ENCODE measurements at places on chromosomes 3 and 15.
A peak's percentile ranks its signal among the peaks of the same experiment; 100 is the strongest.

DNA sequence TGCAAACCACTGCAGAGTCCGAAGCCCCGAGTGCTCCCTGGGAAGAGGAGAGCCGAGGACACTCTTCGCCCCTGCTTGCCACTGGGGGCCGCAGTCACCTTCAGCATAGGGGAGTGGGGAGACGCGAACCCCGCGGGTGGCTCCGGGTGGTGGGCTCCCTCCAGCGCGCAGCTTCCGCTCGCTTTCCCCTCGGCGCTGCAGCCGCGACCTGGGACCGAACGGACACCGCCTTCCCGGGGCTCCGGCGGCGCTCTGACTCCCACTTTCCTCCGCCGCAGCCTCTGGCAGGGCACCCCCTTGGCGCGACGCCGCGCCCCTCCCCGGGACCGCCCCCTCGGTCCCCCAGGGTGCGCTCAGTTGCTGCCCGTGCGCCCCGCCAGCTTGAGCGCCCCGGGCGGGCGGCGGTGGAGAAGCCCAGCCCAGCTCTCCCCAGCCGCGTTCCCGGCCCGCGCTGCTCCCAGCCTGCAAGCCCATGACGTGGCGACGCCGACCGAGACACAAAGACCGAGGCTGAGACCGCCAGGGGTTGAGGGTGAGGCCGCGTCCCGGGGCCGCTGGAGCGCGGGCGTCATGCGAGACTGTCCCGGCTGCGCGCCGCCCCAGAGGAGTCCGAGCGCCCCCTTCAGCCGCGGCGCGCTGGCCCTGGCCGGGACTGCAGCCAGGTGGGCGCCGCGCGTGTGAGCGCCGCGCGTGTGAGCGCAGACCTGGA lies at the start of gene MINAR1:
Gene MINAR1, plus strand, starts transcription at position 701 of the 709 bp plus-strand sequence. CDS start 23,812 bp downstream, outside the sequence.
- DNase-seq = no peak

- no peak for DNase-seq
Measured at GRCh38 chr3:46399557-46399956, 7.3 kb downstream of the CCR5AS start.

- DNase-seq = peak; percentile 56
Measured at GRCh38 chr3:11719406-11720303, 75.9 kb upstream of the VGLL4 start.

DNA sequence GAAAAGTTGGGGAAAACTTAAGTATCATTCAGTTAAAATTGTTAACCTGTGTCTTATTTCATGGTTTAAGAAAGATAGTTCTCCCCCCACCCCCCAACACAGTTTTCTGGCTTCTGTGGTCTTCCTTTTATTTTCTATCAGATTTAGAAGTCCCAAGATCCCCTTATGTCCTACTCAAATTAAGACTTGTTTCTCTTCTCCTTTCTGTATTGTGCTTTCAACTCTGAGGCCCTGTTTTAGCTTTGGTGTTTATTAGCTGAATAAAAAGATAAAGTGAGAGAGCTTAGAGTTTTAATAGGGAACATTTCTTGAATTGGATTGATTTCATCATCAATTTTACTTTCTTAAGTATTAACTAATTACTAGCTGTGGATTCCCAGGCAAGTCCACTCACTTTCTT lies 62.6 kb downstream of the AKAP13 start:
- no peak for DNase-seq

DNA sequence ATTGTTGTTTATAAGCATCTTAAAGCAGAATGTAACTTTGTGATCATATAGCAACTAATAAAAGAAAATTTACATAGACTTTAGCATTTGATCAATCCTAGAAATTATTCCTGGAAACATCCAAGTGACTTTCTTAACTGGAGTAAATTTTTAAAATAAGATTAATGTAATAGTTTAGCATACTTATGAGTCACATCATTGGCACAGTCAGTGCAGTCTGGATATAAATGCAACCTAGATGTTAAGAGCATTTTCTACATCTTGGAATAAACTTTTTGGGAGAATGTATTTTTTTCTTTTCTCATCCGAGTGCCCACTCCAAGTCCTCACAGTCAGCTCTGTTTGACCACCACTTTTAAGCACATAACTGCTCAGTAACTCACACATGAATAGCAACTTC lies 324.6 kb upstream of the PLSCR5 start:
- DNase-seq = no peak

- DNase-seq = no peak
Measured at GRCh38 chr15:77546050-77546501, 86.6 kb downstream of the LINGO1 start.

DNA sequence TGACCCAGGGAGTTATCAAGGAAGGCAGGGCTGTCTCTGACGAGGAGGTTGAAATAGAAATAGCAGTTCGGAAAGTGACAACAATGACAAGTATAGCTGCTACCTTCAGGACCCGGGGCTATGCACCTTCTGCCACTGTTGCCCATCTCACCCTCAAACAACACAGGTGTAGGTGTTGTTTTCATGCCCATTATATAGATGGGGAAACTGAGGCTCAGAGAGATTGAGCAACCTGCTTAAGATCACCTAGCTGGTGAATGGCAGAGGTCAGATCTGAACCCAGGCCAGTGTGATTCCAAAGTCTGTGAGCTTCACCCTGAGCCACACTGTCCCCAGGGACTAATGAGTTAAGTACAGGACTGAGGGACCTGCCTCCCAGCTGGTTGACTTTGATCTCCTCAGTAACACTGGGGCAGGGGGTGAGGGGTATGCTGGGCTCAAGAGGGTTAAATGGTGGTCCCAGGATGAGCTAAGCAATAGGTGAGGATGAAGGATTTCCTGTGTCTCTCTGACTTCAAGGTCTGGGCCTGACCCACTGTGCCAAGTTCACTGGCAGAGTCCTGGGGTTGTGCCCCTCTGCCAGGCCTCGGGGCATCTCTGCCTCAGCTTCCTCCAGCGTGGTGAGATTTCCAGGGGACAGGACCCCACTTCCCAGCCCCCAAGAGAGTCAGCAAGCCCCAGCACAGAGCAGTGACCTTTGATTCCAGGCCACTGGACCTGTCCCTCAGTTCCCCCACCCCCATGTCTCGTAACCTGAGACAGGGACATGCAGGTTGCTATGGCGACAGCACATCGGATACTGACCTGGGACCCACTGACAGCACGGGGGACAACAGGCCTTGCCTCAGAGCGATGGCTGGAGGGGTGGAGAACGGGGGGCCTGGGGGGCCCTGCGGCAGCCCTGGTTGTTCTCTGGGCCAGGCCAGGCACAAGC lies 35.0 kb downstream of the ATP2B2 start:
- no peak for DNase-seq

GRCh38 chr3:157906627-157907026 lies 199.6 kb downstream of the SHOX2 start:
- DNase-seq = no peak

- no peak for DNase-seq
Measured at GRCh38 chr15:40826423-40827075, 2.0 kb downstream of the PPP1R14D start.

- DNase-seq = no peak
Measured at GRCh38 chr15:67843571-67844387, 3.9 kb upstream of the RNU6-1 start.

DNA sequence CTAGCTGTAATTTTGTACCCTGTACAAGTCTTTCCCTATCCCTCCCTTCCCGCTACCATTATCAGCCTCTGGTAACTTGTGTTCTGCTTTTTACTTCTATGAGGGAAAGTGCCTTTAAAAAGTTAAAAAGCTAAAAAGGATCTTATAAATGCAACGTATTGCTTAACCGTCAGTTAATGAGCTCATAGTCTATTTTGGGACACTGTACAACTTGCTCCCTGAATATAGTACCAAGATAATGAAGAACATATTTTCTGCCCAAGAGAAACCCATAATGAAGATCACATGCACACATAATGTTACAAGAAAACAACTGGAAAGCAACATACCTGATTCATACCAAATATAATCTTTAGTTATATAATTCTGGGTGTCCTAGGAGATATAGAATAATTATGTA lies 22.6 kb downstream of the ZIC1 start:
- DNase-seq = no peak

DNA sequence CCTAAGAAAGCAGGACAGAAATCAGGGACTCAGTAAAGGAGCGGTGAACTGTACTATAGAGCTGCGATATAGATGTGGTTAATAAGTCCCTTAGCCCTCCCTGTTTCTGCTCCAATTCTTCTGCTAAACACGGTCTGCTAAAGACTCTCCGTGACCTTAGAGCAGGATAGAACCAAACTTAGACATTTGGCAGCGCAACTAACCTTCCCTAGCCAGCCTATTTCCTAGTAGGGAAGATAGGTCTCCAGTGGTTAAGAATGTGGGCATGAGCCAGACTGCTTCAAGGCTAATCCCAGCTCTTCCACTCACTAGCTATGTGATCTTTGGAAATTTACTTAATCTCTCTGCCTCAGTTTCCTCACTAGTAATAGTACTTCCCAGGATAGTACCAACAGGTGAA lies 193.6 kb upstream of the IL12A start:
- no peak for DNase-seq
